ENCODE measurements at places on chromosomes 13 and 19.

GRCh38 chr13:110714797-110715394, 1.4 kb downstream of the ING1 start:
- DNase-seq, result no peak

DNA sequence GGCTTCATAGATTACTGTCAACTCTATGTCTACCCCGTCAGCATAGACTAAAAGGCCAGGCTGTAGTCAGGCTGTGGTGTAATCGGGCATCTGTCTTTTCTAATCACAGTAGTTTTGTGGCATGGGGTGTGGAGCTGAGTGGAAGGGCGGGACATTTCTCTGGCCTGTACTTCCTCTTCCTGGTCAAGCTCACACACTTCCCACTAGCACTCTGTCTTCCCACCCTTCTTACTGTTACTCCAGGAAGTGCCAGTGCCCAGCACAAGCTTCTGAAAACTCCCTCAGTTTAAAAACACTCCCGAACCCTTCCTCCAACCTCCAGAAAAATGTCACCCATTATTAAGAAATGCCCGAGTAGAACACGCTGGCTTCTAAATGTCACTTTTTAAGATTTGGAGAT, 229.8 kb downstream of the KLF5 start:
- no peak for DNase-seq

- no peak for DNase-seq
These were observed 136.3 kb upstream of the CSNK1A1L start for GRCh38 chr13:37241786-37242185.

DNA sequence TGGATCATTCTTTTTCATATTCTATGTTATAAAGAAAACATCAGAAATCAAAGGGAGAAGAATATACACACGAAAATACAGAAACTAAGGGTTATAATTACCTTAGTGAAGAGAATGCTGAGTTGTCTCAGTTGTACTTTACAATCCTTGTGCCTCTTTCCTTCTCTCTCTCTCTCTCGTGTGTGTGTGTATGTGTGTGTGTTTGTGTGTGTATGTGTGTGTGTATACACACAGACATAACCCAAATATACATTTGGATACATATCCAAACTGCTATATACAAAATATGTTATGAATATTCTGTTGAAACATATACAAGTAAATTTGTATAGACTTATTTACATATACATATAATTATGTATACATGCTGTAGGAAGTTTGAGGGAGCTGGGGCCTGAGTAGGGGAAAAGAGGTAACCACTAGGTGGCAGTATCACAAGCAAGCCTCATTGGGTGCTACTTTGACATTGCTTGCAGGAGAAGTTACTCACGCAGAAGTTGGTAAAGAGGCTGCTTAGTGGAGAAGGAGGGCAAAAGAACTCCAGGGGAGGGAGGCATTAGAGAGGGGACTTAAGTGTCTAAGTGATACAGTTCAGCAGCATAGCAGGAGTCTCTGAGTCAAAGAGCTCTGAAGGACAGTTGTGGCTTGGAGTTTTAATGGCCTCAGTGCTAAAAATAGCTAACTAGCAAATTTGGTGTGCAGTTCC, 465.1 kb upstream of the PCDH20 start:
- no peak for DNase-seq

GRCh38 chr13:74465271-74465670, 331.1 kb upstream of the KLF12 start:
- DNase-seq, result no peak

DNA sequence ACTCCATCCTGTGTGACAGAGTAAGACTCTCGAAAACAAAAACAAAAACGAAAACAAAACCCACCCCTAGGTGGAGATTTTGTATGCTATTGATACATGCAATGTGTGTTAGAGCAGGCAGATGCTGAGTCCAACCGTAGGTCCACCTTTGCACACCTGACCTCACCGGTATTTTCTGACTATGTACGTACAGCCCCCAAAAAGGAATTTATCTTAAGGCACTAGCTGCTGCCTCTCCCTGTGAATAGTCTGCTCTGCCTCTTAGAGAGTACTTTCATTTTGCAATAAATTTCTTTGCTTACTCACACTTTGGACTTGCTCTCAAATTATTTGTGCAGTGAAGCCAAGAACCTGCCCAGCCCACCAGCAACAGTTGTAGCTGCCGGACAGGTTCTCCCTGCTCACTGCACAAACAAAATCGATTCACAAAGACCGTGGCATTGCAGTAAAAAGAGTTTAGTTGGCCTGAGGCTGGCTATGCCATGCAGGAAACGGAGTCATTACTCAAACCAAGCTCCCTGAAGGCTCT, 8.2 kb upstream of the ZNF77 start:
- DNase-seq, result no peak

DNA sequence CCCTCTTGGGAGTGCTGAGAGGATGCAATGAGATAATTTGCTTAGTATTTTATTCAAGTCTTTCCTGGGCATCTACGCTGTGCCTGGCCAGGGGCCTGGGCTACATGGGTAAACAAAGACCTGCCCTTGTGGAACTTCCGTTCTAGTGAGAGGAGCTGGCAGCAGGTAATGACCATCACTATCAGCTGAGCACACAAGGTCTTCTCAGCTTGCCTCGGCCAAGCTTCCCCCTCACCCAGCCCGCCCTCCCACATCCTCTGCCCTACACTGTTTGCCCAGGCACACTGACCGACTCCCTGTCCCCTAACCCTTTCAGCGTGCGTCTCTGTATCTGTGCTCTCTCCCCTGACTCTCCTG, 8.6 kb upstream of the FKRP start:
- no peak for DNase-seq

GRCh38 chr19:33665776-33666595, 44.2 kb downstream of the CHST8 start:
- no peak for DNase-seq

DNA sequence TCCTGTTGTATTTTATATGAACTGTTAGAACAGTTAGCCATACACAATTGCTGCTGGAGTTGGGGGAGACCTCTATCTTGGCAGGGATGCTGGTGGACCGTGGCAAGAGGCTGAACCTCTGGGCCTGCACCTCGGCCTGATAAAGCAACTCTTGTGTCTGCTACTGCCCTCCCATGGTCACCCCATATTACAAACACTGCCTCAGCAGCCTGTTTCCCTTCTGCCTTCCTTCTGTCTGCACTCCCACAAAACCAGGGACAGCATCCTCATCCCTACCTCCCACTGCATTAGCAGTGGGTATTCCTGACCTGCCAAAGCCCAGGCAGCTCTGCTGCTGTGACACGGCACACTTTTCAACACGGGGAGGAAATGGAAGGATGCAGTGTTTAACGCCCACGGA, 456.4 kb downstream of the FGF14 start:
- DNase-seq, result no peak

GRCh38 chr13:33556828-33557227, 261.1 kb upstream of the RFC3 start:
- DNase-seq, result no peak

DNA sequence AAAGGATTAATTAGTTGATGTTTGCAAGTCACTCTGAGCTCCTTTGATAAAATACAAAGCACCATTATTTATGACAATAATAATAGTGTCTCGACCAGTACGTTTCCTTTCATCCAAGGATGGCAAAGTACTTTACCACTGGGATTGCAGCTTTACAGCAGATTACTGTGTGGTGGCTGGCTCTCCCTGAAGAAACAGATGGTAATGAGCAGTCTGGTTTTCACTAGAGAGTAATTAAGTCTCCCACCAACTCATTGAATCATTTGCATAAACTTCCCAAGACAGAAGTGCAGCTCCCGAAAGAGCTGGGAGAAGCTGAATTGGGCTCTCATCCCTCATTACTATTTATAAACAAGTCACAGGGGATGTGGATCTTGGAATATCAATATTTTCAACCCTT, 48.7 kb downstream of the KLF5 start:
- DNase-seq, result no peak

DNA sequence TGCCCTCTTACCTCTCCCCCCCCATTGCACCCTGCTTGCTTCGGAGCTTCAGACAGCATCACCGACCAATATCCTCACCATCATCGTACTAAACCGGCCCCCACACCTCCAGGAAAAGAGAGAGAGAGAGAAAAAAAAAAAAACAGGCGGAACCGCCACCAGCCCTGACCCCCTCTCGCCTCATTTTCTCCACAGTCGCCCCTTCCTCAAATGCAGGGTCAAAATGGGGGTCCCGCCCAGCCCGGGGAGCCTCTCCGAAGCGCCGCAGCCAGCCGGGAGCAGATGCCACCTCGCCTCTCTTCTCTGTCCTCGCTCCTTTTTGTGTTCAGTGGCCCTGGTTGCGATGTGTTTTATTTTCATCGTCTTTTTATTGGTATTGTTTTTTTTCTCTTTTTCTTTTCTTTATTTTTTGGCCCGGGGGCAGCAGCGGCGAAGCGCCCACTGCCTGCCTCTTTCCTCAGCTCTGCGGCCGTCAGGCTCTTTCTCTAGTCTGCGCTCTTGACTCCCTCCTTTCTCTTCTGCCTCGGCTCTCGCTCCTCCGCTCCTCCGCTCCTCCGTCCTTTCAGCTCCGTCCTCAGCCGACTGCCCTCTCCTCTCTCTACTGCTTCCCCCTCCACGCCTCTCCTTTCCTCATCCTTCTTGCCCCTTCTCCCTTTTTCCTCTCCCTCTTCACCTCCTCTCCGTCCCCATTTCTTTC, 41.4 kb downstream of the DEDD2 start:
- DNase-seq, result no peak

DNA sequence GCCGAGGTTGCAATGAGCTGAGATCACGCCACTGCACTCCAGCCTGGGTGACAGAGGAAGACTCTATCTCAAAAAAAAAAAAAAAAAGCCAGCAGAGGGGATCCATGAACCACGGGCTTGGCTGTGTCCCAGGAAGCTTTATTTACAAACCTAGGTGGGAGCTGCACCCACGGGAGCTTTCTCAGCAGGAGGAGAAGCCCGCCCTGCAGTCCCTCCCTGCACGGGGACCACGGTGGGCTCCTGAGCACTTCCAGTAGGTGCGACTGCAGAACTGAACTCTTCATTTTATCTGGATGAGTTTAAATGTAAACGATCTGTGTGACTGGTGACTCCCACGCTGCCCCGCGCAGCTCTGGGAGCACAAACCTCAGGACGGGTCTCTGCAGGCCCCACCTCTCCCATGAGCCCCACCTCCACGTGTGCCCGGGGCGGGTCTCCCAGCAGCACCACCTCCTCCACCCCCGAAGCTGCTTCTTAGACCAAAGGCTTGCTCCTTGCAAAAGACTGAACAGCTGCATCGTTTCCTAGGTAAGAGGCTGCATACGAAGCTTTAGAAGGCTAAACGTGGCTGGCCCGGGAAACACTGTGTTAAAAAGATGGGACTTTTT, 66.4 kb downstream of the SPACA7 start:
- DNase-seq, result no peak

- no peak for DNase-seq
These were observed 26.9 kb upstream of the CPB2 start for GRCh38 chr13:46131705-46132104.

- no peak for DNase-seq
These were observed 42.1 kb upstream of the C13orf46 start for GRCh38 chr13:114015969-114016295.

GRCh38 chr19:19055701-19056100, 8.1 kb upstream of the SLC25A42 start:
- no peak for DNase-seq

- DNase-seq, result no peak
These were observed 169.4 kb downstream of the OLFM4 start for GRCh38 chr13:53198017-53198416.
